Skin of body (tissue), 3 donors: ENCODE measurements at places on chromosomes 6 and 20. TPM values are rescaled to one million over a fixed set of nuclear protein-coding genes. Genes with fewer than 3 reads are reported as not detected.

MOCS1 gene
- 21.7 TPM for total RNA-seq

GMPR gene
- 12.8 TPM for total RNA-seq

SCUBE3 gene
- total RNA-seq, result 2.4 TPM

SLC22A1 gene
- total RNA-seq, result 0.59 TPM

SIRPB1 gene
- 0.99 TPM for total RNA-seq

PRSS35 gene
- 4.4 TPM for total RNA-seq

TGM2 gene
- 4.8 TPM for total RNA-seq

SLC29A1 gene
- 21.3 TPM for total RNA-seq

CST2 gene
- not detected for total RNA-seq

BCAS1 gene
- 3.4 TPM for total RNA-seq

SYNDIG1 gene
- total RNA-seq, result 2.6 TPM

PDYN gene
- not detected for total RNA-seq

ME1 gene
- 11.4 TPM for total RNA-seq

TCF21 gene
- not detected for total RNA-seq

TREM1 gene
- 1.6 TPM for total RNA-seq

THBD gene
- 19.2 TPM for total RNA-seq

DCDC2 gene
- total RNA-seq, result 1.2 TPM

LY6G5C gene
- total RNA-seq, result not detected

POU5F1 gene
- 0.69 TPM for total RNA-seq

CD109 gene
- total RNA-seq, result 55.0 TPM

EDN3 gene
- 12.4 TPM for total RNA-seq

HLA-DQB1 gene
- 0.69 TPM for total RNA-seq

DIDO1 gene
- 34.4 TPM for total RNA-seq

NELFE gene
- 46.1 TPM for total RNA-seq

SUMO4 gene
- 6.5 TPM for total RNA-seq

POLR1C gene
- total RNA-seq, result 23.5 TPM
